Amygdala (tissue), 56 donors: ENCODE measurements at places on chromosomes 3 and 15.

- no peak for DNase-seq
These were observed 133.1 kb upstream of the IGSF10 start for GRCh38 chr3:151593928-151594327.

DNA sequence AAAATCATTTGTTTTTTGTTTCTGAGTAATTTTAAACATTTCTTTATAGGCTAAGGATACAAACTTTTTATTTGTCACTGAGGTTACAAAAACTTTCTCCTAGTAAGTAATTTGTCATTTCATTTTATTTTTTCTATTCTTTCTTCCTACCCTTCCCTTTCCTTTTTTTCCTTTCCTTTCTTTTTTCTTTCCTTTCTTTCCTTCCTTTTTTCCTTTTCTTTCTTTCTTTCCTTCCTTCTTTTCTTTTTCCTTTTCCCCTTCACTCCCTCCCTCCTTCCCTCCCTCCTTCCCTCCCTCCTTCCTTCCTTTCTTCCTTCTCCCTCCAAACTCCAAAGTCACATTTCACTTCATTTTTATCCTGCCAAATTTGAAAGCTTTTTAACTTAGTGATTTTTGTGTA is 115.1 kb upstream of the FAN1 start:
- DNase-seq, result no peak

DNA sequence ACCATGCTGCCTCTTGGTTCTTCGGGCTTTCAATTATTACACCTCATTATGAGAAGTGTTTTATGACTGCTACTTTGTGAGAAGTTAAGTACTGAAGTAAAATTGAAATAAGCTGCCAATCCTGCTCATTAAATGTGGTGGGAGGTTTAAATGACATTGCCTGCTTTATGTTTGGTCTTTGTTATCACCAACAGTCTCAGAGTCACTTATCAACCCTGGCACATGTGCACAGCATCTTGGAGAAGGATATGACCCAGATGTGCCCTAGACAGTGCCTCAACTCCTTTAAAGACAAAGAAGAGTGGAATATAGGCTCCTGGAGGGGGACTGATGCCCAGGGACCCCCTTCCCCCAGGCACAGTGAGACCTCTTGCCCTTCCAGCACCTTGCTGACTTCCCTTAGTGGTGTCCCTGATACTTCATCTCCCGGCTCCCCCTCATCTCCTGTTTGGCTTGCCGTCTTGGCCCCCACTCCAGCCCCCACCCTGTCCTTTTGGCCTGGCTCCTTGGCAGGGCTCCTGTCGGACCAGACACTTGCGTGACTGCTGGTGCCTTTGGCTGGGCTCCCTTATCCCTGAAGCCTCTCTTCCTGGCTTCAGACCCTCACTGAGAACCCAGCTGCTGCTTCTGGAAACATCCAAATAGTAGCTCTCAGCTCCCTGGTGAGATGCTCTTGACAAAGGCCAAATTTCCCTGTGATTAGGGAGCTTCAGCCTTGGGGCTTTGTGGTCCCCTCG is 39.8 kb downstream of the ARHGAP31 start:
- DNase-seq, result no peak

GRCh38 chr3:38164643-38164951 is 740 bp upstream of the OXSR1 start:
- no peak for DNase-seq

GRCh38 chr15:71103102-71103676 is 12.1 kb upstream of the THSD4 start:
- no peak for DNase-seq

DNA sequence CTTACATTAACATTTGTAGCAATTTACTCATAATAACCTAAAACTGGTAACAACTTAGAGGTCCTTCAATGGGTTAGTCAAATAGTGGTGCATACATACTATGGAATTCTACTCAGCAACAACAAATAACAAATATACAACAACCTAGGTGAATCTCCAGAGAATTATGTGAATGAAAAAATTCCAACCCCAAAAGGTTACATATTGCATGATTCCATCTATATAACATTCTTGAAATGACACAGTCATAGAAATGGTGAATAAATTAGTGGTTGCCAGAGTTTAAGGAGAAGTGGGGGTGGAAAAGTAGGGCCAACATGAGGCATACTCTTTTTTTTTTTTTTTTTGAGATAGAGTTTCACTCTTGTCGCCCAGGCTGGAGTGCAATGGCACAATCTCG is 12.7 kb upstream of the SNTN start:
- DNase-seq, result no peak

DNA sequence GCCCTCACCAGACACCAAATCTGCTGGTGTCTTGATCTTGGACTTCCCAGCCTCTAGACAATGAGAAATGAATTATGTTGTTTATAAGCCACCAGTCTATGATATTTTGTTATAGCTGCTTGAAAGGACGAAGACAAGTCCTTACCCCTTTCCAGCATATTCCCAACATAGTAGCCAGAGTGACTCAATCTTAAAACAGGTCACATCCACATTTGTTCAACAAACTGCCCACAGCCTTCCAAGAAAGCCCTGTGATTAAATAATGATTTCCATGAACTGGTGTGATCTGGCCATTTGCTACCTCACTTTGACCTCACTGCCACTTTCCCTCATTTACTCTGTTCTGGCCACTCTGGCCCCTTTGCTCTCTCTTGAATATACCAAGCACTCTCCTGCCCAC is 193.7 kb upstream of the CFAP20DC start:
- DNase-seq, result no peak

DNA sequence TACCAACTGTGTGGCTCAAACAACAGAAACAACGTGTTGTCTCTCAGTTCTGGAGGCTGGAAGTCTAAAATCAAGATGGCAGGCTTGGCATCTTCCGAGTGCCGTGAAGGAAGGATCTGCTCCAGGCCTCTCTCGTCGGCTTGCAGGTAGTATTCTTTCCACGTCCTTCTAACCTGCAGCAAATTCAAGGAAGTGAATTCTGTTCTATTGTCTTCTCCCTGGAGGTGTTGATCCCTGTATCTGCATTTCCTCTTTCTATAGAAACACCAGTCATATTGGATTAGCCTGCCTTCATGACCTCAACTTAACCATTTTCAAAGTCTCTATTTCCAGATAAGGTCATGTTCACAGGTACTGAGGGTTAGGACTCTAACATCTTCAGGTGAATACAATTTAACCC is 512.1 kb downstream of the GABRG3 start:
- DNase-seq, result no peak

GRCh38 chr15:28878209-28878608 is 7.6 kb upstream of the APBA2 start:
- DNase-seq, result no peak

DNA sequence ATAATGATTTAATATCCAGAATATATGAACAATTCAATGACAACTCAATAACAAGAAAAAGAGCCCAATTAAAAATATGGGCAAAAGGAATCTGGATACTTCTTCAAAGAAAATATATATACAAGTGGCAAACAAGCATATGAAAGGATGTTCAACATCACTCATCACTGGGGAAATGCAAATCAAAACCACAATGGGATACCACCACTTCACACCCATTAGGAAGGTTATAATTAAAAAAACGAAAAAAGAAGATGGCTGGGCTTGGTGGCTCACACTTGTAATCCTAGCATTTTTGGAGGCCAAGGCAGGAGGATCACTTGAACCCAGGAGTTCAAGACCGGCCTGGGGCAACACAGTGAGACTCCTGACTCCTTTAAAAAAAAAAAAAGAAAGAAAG is 4.1 kb downstream of the CCDC12 start:
- DNase-seq, result no peak

- no peak for DNase-seq
These were observed 357.3 kb downstream of the ZBTB20 start for GRCh38 chr3:114789803-114790202.

DNA sequence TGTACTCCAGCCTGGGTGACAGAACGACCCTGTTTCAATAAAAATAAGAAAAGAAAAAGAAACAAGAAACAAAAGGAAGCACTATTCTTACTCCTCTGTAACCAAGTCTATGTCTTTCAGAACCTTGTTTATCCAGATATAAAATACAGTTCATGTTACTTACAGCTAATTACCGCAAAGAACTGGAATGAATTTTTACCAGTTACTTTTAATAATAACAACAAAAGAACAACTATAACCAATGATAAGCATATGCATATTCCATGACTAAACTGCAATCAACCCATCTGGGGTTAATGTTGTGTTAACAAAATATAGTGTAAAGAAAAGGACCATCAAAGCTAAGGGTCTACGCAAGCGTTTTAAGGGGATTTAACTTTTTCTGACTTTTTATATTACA is 123.2 kb downstream of the SNRK start:
- no peak for DNase-seq

GRCh38 chr3:185887066-185887465 is 50.7 kb downstream of the TRA2B start:
- no peak for DNase-seq

DNA sequence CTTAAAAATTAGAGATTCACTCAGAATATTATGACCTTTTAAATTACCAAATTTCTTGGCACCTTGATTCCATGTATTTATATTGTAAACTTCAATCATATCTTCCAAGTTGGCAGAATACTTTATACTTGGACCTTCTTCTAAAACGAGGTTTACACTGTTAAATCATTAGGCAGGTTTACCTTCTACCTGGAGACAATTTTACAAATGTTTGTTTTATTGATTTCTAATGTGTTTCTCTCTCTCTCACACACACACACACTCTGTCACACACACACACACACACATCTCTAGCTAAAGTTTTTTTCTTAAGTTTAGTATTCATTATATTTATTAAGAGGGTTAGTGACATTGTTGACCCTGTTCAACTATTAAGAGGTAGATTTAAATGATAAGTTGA is 1155.6 kb downstream of the NSUN3 start:
- no peak for DNase-seq

DNA sequence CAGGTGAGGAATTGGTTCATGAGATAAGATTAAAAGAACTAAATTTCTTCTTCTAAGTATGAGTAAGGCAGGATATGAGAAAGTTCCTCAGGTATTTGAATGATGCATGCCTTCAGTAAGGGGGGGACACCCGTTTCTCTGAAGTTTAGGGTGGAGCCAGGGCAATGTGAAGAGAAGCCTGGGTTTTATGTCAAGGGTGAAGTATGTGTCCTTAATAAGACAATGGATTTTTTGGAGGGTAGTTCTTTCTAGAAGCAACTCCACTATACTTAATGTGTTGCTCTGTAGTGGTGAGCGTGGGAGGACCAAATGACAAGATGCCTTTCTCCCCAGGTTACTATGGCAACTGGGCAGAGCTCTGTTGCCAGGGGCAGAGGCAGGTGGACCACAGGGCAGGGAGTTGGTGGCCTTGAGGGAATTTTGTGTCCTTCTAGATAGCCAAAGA is 44.0 kb downstream of the PHLDB2 start:
- no peak for DNase-seq

DNA sequence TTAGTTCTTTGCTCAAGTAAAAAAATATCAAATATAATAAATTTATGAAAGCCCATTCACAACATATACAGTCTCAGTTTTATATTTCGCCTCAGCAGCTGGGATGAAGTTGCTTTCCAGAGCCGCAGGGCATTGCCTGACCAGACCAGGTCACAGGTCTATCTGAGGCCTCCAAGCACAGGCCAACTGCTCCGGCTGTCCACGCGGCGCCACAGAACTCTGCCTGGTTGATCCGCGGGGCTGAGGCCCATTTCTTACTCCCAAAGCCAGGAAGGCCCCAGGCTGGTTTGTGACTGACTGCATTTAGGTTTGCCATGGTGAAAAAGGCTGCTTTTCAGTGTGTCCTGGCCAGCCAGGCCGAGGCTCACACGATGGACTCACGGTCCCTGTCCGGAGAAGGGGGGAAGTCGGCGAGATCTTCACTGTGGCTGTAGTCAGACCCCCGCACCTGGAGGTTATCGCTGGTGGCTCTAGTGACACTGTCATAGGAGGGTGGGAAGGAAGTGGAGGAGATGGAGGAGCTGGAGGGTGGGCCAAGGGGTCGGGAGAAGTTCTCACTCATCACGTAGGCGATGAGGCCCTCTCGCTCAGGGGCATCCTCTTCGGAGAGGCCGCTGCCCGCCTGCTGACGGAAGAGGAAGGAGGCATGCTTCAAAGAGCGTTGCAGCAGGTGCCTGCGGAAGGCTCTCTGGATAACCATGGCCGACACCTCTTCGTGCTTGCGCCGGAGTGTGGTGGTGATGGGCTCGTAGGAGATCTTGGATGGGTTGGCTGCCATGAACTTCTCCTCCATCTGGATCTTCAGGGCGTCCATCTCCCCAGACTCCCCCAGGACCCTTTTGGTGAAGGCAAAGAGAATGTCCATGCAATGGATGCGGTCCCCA is 54.1 kb downstream of the EXOG start:
- no peak for DNase-seq

DNA sequence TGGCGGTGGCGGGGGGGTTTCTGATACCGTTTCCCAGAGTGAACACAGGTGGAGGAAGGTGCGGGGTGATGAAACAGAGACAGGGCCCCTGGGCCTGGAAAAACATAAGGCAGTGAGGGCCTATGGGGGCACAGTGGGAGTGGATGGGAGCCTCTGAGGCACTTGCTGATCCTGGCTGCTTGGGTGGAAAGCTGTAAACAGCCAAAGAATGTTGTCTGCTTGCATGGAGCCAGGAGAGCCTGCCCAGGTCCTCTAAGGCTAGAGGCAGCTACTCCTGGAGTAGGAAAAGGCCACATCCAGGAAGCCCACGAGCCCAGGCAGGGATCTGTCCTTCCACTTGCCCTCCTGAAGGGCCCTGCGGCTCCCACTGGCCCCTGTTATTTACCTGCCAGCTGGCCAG is 2.9 kb upstream of the SEMA3B start:
- no peak for DNase-seq

GRCh38 chr3:171380711-171381425 is 79.3 kb downstream of the TNIK start:
- no peak for DNase-seq

GRCh38 chr15:31439328-31439727 is 112.7 kb downstream of the KLF13 start:
- no peak for DNase-seq

DNA sequence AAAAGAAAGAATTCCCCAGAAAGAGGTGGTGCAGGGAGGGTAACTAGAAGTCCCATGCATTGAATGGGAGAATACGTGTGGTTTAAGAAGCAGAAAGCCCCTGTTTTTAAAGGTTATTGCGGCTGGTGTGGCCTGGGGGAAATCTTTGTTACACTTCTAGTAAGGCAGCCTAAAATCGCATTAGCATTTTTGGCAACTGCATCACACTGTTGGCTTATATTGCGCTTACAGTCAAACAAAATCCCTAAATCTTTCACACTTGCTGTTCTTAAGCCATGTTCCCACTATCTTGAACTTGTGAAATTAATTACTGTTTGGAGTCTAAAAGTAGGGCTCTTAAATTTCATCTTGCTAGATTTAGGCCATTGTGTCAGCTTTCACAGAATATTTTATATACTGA is 66.0 kb upstream of the GOLIM4 start:
- no peak for DNase-seq

DNA sequence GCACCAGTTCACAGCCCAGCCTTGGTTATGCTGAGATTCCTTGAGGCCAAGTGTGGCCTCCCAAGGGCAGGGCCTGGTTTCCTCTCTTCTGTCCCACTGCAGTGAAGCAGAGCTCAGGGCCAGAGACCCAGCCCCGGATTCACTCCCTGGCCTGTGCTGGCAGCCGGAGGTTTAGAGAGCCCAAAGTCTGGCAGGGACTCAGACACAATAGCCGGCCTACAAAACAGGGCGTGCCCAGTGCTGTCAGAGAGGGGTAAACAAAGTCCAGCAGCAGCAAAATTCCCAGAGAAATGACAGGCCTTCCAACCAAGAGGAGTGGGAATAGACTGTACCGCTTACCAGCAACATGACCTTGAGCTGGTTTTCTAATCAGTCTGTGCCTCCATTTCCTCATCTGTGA is 14.0 kb downstream of the VIPR1 start:
- no peak for DNase-seq

GRCh38 chr3:54085936-54086335 is 36.4 kb upstream of the CACNA2D3 start:
- no peak for DNase-seq
